Nucleus accumbens (tissue), 56 donors: ENCODE measurements at places on chromosomes 4 and X.

GRCh38 chr4:138692411-138692810, 323.2 kb upstream of the NOCT start:
- no peak for DNase-seq

DNA sequence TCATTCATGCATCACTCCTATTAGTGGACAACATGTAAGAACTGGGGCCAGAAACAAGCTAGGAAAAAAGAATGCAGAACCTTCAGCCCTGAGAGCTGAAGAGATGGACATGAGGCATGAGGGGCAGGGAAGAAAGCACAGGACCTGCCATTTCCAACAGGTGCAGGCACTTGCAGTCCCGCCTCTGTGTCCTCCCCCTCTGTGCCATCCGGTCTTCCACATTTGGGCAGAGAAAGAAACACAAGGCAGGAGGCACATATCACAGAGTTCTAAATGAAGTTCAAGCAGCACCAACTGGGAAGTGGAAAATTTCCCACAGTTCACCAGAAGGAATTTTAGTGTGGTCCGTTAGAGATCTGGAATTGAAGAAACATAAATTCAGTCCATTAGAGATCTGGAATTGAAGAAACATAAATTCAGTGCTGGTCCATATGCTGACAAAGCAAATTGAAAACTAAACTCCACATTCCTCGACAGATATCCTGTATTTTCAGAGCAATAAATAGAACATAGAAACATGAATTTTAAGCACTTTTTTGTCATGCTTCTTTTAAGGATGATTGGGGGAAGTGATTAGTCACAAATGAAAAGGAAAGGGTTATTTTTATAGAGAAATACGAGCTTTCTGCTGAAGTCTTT, 57.2 kb upstream of the DAPP1 start:
- DNase-seq, result no peak

- DNase-seq, result no peak
Observed at GRCh38 chrX:46386511-46386910, 158.7 kb downstream of the ZNF674 start.

GRCh38 chrX:146658379-146658778, 151.2 kb upstream of the CXorf51B start:
- no peak for DNase-seq
